Stimulated activated CD8-positive, alpha-beta memory T cell treated with anti-CD3 and anti-CD28 coated beads, Interleukin-2, amount 100 ng/mL, for 48 hours (primary cell): ENCODE measurements at places on chromosomes 5 and 9.

- DNase-seq, result no peak
Measured at GRCh38 chr5:73454379-73455036, 5.9 kb upstream of the FOXD1 start.

- DNase-seq, result no peak
Measured at GRCh38 chr5:102627315-102627714, 127.8 kb upstream of the PAM start.

GRCh38 chr5:43335681-43336080 is 22.5 kb upstream of the HMGCS1 start:
- DNase-seq, result no peak

DNA sequence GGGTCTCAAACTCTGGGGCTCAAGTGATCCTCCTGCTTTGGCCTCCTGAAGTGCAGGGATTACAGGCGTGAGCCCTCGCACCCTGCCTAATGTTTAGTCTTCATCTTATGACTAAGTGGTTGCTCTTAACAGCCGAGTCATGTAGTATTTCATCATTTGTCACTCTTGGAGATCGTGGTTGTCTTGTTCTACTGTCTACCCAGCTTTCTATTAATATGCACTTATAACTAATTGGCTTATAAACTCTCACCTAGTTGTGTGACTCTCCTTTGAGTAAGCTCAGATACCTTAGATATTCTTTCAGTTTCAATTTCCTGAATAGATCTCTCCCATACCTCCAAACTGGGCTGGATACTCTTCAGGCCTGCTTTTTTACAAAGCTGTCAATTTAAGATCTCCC is 19.9 kb downstream of the SLC44A1 start:
- DNase-seq, result no peak

DNA sequence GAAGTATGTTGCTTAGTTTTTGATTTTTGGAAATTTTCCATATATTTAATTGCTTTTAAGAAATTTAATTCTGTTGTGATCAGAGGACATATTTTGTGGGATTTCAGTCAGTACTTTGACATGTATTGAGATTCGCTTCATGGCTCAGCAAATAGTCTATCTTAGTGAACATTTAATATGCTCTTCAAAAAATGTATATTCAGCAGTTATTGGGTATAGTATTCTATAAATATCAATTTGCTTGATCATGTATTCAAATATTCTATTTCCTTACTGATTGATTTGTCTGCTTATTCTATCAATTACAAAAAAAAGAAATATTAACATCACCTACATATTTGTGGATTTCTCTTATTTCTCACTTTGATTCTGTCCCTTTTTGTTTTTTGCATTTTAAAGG is 79.5 kb upstream of the HAND1 start:
- DNase-seq, result no peak

DNA sequence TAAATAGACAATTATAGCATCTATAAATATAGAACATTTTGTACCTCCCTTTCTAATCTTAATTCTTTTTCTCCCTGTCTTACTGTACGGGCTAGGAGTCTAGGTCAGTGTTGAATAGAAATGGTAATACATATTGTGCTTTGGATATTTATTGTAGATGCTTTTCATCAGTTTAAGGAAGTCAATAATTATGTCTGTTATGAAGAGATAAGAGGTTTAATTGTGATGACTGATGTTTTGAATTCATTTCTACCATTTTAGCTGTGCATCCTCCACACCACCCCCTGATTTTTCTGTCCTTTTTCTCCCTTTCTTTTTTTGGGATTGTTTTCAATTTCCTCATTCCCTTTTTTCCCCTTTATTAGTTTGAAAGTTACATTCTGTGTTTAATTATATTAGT is 95.8 kb downstream of the DOCK2 start:
- DNase-seq, result no peak

GRCh38 chr5:100889896-100890295 is 13.2 kb downstream of the ST8SIA4 start:
- DNase-seq, result no peak
